ENCODE measurements at places on chromosomes 2 and 18. TPM values are rescaled to one million over a fixed set of nuclear protein-coding genes. Genes with fewer than 3 reads are reported as not detected.
A peak's percentile ranks its signal among the peaks of the same experiment; 100 is the strongest.

GRCh38 chr18:2508155-2508554 lies 63.1 kb downstream of the METTL4 start:
- no peak for DNase-seq

GRCh38 chr2:65649811-65650589 lies 217.6 kb upstream of the SPRED2 start:
- DNase-seq = no peak

MALL gene
- total RNA-seq = 0.16 TPM

DNA sequence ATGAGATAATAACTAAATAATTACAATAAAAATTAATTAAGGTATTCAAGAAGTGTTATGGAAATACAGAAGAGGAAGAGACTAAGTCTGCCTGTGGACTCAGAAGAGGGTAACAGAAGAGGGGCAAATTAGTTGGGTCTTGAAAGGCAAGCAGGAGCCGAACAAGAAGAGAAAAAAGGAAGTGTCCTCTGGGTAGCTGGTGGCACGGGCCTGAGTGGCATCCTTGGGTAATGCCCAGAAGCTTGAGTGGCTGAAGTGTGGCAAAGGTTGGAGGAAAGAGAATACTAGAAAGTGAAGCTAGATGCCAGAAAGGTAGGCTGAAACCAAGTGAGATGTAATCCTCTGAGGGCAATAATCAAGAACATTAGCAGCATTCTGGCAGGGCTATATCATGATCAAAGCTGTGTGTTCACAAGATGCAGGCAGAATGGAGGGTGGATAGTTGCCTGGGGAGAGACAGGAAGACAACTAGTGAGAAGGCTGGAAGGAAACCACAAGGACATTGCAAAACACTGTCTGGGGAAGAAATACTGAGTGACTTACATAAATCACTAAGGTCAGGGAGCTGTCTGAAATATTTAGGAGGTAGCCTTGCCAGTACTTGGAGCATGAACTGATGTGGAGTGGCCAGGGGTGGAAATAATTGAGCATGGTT lies 16.2 kb downstream of the DOCK10 start:
- DNase-seq = peak; percentile 41

FRZB gene
- 1.7 TPM for total RNA-seq

DNA sequence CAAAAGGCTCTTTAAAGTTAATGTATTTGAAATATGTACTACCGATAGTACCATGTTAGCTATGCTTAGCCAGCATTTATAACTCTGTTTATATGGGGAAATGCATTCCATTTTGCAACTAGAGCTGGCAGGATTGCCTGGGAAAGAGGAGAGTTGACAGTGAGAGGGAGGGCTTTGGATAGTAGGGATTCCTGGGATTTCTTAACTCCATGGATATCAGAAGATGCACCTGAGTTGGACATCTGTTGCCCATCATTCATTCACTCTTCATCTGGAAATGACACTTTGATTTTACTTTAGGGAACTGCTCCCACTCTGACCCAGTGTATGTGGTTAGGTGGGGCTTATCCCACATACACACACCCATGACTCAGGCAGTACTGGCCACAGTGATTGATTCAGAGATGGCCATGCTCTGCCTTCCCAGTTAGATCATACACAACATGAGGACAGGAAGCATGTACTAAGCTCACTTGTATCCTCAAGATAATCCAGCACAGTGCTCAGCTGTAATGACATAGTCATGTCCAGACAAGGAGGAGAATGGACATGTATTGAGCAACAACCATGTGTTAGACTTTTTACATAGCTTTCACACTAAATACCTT lies 248.8 kb downstream of the MREG start:
- DNase-seq = peak; percentile 59

GRCh38 chr2:54701029-54701428 lies 22.4 kb upstream of the EML6 start:
- DNase-seq = no peak

GRCh38 chr2:43376523-43377198 lies 150.3 kb upstream of the ZFP36L2 start:
- no peak for DNase-seq

DNA sequence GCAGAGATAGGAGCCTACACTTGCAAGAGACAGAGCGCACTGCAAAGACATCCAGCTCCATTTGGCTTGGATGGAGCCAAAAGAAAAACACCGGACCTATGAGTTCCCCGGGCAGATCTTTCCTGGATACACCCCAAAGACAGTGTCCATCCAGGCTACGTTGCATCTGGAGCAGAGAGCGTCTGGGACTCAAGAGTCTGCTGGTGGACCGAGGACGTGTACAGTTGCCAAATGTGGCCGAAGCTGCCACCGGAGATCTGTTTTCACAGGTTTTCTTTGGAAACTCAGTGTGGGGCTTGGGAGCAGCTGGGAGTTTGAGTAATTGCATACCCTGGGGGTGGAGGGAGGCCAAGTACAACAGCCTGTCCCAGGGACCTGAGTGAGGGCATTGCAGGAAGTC lies 192.3 kb upstream of the OSR1 start:
- no peak for DNase-seq

DRC1 gene
- total RNA-seq = not detected

GRCh38 chr18:24616653-24617052 lies 156.2 kb downstream of the HRH4 start:
- no peak for DNase-seq

- DNase-seq = no peak
Measured at GRCh38 chr2:174334278-174334715, 457 bp upstream of the SP9 start.

DNA sequence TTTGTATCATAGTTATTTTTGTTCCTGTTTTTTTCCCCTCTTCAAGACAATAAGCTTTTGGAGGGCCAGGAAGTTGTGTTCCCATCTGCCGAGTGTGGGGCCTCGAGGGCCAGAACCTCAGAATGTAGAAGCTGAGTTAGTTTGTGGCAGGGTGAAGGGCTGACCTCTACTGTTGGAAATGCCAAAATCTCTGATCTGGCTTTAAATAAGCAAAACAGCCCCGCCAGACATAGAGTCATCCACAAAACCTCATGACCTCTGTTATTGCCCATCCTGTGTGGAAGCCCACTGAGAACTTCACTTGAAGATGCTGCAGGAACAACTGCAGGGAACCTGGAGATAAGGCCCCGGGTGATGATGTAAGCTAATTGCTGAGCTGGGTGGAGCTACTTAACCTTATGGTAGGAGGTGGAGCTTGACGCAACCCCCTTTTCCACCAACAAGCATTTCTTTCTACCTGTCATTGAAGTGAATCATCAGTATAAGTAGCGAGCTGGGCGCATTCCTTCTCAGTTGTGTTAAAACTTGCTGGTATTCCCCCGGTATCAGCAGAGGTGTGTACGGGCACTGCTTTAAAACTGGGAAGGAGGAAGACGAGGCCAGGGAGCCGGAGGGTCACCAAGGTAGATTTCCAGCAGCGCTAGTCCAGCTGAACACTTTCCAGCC lies 177.2 kb downstream of the NEDD4L start:
- DNase-seq = no peak

ITGA4 gene
- 31.9 TPM for total RNA-seq

- no peak for DNase-seq
Measured at GRCh38 chr2:83522891-83523493, 936.1 kb downstream of the SUCLG1 start.

LRP1B gene
- 0.05 TPM for total RNA-seq

FHOD3 gene
- 57.5 TPM for total RNA-seq

FEV gene
- total RNA-seq = not detected

SPDYA gene
- total RNA-seq = 1.3 TPM
